Mesothelial cell of epicardium (in vitro differentiated cells): ENCODE measurements at places on chromosomes 3 and 15. TPM values are rescaled to one million over a fixed set of nuclear protein-coding genes. Genes with fewer than 3 reads are reported as not detected.

GRCh38 chr3:187098923-187099512 lies 40.3 kb downstream of the RPL39L start:
- DNase-seq: no peak

The SCAANT1 gene
- not detected in 3 replicates for total RNA-seq

GRCh38 chr3:110070161-110070916 lies 733.0 kb upstream of the DPPA4 start:
- DNase-seq: no peak

DNA sequence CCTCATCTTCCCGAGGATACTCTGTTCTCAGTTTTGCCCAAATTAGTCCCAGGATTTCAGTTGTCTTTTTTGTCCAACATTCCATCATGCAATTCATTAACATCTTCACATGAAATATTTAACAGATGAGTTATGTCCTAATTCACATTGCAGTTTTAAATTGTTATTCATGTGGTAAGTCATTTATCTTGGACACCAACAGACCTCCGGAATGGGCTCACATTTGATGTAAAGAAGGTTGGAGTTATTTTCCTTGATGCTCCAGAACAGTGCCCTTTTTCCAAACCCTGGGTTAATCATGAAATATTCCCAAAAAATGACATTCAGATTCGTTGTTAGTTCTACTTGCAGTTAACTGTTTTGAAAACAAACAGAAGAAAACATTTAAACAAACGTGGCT lies 32.8 kb upstream of the LRTM1 start:
- DNase-seq: no peak

- DNase-seq: no peak
Measured at GRCh38 chr3:142210608-142211007, 14.8 kb downstream of the GK5 start.

The IL5RA gene
- total RNA-seq: not detected in 3 replicates

- peak; percentile 90 for DNase-seq
Measured at GRCh38 chr3:10753964-10754363, 62.1 kb upstream of the SLC6A11 start.
